ENCODE measurements at places on chromosomes 4 and X. TPM values are rescaled to one million over a fixed set of nuclear protein-coding genes. Genes with fewer than 3 reads are reported as not detected.

- no peak overlapping the region for H3K4me3 ChIP-seq
- H3K4me1 ChIP-seq, result no peaks in the 10 kb centered on the region
- no peaks in the 10 kb centered on the region for H3K36me3 ChIP-seq
- DNase-seq, result no peak
Observed at GRCh38 chr4:107330916-107331315, 294.8 kb upstream of the DKK2 start.

DNA sequence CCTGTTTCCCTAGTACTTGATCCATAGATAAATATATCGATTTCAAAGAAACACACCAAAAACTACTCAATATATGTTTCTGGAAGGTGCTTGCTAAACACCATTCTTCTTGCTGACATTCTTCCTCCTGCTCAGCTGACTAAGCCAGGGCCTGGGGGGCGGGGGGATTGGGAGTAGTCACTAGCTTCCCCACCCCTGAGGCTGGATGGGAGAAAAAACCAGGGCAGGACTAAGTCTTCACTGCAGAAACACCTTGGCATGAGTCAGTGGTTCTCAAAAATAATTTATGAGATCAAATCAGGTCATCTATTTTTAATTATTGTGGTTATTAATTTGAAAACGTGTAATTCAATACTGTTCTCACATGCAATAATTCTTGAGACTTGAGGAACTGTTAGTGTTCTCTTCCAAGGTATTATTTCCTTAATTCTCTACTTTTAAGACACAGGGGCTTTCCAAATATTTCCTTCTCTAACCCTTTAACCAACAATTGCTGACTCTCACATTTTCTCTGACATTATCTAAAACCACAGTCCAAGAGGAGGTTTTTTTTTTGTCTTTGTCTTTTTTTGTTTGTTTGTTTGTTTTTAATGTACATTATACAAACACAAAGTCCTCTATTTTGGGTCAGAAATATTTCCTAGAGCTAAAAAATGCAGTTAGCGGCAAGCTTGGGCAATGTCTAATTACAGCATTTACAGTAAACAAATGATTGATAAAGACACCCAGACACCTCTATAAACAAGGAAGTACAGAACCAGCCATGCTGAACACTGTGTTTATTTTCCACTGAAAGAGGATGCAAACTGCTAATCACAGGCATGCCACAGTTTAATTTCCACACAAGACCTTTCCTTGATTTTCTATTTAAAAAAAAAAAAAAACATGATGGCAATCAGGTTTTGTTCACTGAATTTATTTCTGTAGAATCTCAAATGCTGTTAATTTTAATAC, 120.3 kb upstream of the USP9X start:
- no peak for DNase-seq
- H3K27ac ChIP-seq, result no peak overlapping the region
- H3K4me3 ChIP-seq, result no peak overlapping the region
- no peaks in the 10 kb centered on the region for H3K4me1 ChIP-seq
- H3K27me3 ChIP-seq, result no peaks in the 10 kb centered on the region

GRCh38 chr4:101102114-101102742, 245.1 kb downstream of the PPP3CA start:
- H3K27me3 ChIP-seq, result no peaks in the 10 kb centered on the region
- DNase-seq, result peak; percentile 41
- peaks cover 3% of the 10 kb centered on the region for H3K4me1 ChIP-seq
- no peak overlapping the region for H3K27ac ChIP-seq
- H3K4me3 ChIP-seq, result no peak overlapping the region
- no peaks in the 10 kb centered on the region for H3K36me3 ChIP-seq

DNA sequence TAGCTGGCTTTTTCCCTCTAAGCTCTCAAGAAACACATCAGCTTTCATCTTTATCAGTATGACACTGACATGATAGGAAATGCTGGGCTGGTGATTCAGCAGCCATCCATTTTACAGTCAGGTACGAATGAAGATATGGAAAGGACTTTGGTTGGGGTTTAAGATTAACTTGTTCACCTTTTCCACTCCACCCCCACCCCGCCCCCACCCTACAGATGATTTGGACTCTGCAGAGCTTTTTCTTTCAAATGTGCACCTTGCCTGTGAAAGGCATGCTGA, 132.6 kb downstream of the AKAP4 start:
- no peak overlapping the region for H3K27ac ChIP-seq
- no peaks in the 10 kb centered on the region for H3K36me3 ChIP-seq
- H3K4me1 ChIP-seq, result no peaks in the 10 kb centered on the region
- H3K27me3 ChIP-seq, result no peaks in the 10 kb centered on the region
- H3K4me3 ChIP-seq, result no peak overlapping the region

DNA sequence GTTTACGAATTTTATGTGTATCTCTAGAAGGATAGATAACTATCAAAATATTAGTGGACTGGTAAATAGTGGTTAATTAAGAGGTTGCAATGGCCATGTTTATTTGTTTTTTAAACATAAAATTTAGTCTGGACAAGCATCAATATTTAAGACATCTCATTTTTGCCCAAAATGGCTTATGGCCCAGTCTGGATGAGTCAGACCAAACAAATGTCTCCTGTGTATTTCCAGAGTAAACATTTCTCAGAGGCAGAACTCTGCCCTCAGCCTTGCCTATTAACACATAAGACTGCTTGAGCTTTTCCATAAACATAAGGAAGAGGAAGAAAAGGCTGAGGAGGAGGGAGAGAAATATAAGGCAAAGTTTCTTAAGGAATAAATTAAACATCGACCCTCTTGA, 277.1 kb upstream of the DIAPH2 start:
- no peaks in the 10 kb centered on the region for H3K27me3 ChIP-seq
- H3K27ac ChIP-seq, result peak overlapping the region; percentile 34
- no peaks in the 10 kb centered on the region for H3K4me1 ChIP-seq
- H3K4me3 ChIP-seq, result no peak overlapping the region
- peak; percentile 34 for DNase-seq

GRCh38 chr4:57640391-57641100, 530.4 kb upstream of the IGFBP7 start:
- H3K27me3 ChIP-seq, result no peaks in the 10 kb centered on the region
- no peak overlapping the region for H3K27ac ChIP-seq
- H3K4me3 ChIP-seq, result no peak overlapping the region
- no peaks in the 10 kb centered on the region for H3K36me3 ChIP-seq

VEGFC gene
- total RNA-seq, result 1.1 TPM
